Amygdala (tissue), 56 donors: ENCODE measurements at places on chromosomes 12 and 14.
A peak's percentile ranks its signal among the peaks of the same experiment; 100 is the strongest.

DNA sequence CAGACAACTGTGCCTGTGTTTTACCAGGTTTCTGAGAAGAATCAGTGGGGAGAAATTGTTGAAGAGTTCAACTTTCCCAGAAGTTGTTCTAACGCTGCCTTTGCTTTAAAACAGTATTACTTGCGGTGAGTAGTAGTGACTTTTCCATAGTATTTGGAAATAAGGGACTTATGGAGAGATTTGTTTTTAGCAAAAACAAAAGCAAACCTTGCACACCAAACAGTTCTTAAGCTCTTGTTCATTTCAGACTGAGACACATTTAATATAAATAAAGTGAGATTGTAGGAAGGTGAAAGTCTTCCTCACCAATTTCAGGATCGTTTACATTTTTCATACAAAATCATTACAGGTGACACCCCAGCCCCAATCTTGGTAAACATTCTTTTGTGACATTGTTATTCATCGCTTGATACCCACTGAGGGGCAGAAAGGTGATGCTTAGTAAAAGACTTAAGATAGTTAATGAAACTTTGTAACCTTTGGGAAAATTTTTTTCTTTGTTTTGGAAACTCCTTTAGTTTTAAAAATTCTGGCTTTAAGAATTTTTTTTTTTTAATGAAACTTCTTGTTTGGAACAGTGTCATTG lies 1.8 kb downstream of the ARID2 start:
- no peak for DNase-seq

- no peak for DNase-seq
Observed at GRCh38 chr12:45289245-45290215, 73.6 kb downstream of the ANO6 start.

- peak; percentile 41 for DNase-seq
Observed at GRCh38 chr14:95498622-95499353, 17.7 kb downstream of the SYNE3 start.

GRCh38 chr12:129208566-129208965 lies 355.3 kb downstream of the GLT1D1 start:
- no peak for DNase-seq

GRCh38 chr12:50326590-50327284 lies 43.4 kb upstream of the LIMA1 start:
- no peak for DNase-seq

DNA sequence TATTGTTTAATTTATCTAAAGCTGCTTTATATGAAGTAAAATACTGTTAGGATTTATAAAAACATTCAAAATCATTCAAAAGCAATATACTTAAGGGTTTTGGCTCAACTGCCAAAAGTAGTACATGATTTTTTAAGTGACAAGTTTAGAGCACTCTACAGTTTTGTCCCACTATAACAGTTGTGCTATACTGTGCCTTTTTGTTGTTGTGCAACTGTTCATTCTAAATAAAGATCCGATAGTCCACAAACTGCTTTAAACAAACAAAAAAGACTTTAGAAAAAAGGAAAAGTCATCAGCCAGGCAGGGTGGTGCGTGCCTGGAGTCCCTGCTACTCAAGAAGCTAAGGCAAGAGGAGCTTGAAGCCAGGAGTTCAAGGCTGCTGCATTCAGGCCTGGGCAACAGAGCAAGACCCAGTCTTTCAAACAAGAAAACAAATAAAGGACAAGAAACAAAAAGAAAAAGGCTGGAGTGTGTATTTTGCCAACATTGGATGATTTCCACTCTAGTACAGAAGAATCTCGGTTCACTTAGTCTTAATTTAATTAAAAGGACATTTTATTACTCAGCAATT lies 7.3 kb downstream of the C2CD5 start:
- DNase-seq = no peak

DNA sequence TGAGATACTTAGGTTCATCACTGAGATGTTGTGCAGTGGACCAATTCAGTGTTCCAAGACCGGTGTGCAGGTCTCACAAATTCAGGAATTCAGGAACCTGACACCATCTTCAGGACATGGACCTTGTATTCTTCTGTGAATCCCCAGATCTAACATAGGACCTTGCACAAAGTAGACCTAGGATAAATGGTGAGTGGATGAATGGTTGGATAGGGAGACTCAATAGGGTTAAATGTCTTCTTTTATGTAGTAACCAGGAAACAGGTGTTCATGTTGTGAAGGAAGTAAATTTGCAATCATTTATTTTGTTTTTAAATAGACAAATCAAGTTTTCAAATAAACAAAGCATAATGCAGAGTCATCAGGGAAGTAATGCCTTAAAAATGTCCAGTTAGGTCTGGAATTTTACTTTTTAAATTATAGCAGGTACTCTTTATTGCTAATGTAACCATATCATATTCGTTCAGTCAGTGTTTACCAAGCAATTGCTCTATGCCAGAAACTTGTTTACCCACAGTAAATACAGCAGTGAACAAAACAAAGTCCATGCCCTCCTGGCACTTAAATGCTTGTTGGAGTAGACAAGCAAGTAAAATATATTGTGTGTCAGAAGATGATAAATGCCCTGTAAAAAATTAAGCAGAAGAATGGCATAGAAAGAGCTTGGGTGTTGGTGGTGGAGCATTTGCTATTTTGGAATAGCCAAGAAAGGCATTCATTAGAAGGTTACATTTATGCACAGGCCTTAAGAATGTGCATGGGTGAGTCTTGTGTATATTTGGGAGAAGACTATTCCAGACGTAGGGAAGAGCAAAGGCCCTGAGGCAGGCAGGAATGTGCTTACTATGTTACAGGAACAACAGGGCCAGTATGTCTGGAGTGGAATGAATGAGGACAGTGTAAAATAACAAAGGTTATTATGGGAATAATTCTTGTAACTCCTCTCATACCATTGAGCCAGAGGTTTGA lies 26.3 kb downstream of the RXYLT1 start:
- no peak for DNase-seq

DNA sequence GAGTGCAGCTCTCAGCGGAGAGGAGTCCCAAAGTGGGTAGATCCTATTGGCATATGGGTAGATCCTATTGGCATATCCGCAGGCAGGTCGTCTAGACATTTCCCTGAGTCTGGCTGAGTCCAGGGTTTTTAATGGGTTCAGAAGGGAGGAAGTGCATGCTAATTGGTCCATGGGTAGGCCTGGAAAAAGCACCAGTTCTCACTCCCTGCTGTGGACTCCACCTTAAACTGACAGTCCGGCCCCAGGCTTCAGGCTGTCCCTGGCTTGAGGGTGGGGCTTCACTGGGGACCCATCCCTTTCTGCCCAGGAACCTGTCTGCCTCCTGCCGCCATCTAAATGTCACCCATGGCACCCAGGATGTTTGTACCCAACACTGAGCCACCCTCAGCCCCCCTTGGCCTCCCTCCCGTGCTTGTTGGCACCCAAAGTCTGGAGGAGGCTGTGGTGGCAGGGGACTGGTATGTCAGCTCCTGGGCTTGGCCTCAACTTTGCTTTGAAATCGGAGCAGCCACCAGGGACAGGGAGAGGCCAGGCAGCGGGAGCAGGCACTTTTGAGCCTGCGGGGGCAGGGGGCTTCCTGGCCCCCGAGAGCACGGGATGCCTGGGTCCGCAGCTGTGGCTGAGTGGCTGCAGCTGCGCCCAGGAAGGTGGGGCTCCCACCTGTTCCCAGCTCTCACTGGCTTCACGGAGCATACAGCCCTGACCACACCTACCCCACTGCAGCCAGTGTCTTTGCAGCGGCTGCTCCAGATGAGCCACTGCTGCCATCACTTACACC lies 29.6 kb upstream of the YAF2 start:
- DNase-seq = no peak

GRCh38 chr12:46548605-46549071 lies 176.1 kb upstream of the SLC38A2 start:
- no peak for DNase-seq

DNA sequence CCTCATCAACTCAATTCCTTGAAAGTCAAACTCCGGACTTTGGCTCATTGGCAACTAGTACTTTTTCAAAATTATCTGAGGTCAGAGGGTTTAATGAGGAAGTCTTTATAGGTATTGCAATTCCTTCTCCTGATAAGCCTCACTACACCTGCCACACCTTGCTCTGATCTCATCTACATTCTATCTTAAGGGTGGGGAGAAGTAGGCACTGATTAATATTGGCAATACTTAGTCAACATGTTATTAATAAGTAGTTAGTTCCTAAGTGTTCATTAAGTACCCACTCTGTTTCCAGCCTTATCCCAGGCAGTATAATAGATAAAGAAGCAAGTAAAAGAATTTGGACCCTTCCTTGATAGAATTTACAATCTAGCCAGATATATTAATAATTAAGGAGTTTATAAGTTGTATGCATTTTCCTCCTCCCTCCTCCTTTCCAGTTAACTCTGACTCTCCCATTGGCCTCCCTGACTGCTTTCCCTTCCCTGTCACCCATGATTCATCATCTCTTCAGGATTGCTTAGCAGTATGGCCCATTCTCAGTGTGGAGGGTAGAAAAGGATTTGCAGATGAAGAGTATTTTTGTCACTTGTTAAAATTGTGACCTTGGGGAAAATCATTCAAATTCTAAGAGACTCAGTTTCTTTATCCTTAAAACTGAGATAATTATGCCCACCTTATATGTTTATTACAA lies 231.0 kb upstream of the ATP2B1 start:
- no peak for DNase-seq

- DNase-seq = no peak
Observed at GRCh38 chr12:121036810-121037326, 2.2 kb downstream of the OASL start.

- DNase-seq = no peak
Observed at GRCh38 chr12:77047341-77048109, 17.8 kb downstream of the E2F7 start.

DNA sequence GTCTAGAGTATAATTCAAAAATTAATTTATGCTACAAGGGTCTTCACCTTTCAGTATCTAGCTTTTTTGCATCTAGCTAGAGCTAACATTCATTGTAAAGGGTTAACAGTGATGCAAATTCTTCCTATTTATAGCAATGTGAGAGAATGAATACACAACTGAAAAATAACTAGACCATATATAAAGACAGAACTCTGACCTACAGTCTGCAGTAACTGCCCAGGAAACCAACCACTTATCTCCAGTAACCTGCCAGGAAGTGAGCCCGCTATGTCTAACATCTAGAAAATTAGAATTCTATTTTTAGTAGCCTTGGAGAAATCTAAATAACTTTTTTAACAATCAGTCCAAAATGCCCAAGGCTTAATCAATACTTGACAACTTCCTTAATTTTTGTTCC lies 1021.9 kb downstream of the LRFN5 start:
- no peak for DNase-seq

- no peak for DNase-seq
Observed at GRCh38 chr12:53585448-53586125, 40.6 kb downstream of the ATF7 start.

DNA sequence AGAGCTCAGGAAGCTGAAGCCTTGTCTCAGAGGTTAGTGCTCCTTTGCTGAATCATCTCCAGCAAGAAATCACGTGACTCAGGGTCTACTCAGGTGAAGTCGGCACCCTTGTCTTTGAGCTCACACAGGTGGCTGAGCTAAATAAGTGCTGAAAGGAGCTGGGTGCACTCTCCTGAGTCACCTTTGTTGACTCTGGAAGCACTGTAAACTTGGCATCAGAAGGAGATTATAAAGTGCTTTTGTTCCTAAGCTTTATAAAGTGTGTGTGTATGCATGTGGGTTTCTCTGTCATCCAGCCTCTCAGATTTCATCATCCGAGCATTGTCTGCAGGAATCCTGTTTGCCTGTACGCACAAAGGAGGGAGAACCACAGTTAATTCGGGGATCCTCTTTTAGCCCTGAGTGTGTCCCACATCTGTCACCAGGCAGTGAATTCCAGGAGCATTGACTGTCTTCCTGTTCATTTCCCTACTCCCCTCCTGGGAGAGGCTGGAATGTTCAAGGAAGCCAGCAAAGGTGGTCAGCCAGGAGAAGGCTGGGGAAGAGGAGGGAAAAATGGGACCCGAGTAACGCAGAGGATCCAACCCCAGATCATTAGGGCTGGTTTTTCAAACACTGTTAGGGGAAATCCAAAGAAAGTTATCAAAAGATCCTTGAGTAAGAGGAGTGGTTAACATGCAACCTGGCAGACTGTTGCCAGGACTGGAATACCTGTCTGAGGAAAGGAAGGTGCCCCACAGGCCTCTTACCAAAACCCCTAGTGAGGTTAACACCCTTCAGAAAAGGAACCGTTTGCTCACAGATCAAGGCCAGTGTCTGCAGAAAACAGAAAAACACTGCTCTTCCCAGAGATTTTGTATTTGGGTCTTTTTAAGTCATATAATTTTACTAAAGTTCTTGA lies 157.5 kb upstream of the HIF1A start:
- DNase-seq = no peak

- no peak for DNase-seq
Observed at GRCh38 chr14:105861985-105862465, 335.6 kb downstream of the TMEM121 start.

GRCh38 chr12:76238688-76239087 lies 109.5 kb downstream of the BBS10 start:
- no peak for DNase-seq

DNA sequence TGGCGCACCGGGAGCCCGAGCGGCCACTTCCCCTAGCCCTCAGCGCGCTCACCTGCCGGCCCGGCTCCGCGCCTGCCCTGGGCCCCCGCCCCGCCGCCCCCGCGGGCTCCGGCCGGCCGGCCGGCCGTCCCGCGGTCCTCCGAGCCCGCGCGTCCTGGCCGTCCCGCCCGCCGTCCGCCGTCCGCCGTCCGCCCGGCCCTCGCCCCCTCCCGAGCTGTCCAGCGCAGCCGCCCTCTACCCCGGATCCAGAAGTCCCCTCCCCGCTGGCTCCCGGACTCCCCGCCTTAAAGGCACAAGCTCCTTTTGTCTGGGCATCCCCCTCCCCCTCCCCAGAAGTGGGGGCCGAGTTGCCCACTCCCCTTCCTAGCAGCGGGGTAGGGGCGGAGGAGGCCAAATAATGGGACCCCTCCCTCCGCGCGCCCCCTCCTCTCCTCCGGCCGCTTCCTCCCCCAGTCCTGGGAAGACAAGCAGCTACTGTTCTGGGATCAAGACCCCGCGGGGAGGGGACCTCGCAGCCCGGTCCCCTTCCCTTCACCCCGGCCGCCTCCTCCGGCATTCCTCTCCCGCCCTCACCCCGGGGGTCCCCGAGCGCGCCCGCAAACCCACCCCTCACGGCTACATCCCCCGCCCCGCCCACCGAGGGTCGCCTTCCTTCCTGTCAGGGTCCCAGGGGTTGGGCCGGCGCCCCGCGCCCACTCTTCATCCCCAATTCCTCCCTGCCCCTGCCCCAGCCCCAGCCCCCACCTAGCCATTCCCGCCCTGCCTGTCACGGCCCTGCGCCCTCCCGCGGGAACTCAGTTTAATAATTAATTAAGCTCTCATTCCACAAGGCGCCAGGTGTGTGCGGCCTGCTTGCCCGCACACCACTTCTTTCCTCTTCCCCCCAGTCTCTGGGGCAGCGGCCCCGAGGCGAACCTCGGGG lies at the start of gene ADCY6:
Gene ADCY6 (minus strand): TSS at position 236 of the 922 bp plus-strand sequence. CDS start 5,655 bp downstream, outside the sequence.
- DNase-seq = peak; percentile 50

GRCh38 chr12:127809275-127809674 lies 457.7 kb upstream of the TMEM132C start:
- DNase-seq = no peak

GRCh38 chr14:55707365-55707804 lies 127.4 kb downstream of the KTN1 start:
- DNase-seq = no peak

- no peak for DNase-seq
Observed at GRCh38 chr14:85313560-85314207, 216.3 kb upstream of the FLRT2 start.

GRCh38 chr12:104790296-104791125 lies 167.6 kb downstream of the SLC41A2 start:
- DNase-seq = no peak

- DNase-seq = no peak
Observed at GRCh38 chr12:128290938-128291337, 24.0 kb downstream of the TMEM132C start.

GRCh38 chr12:104738331-104738730 lies 219.8 kb downstream of the SLC41A2 start:
- no peak for DNase-seq
